ENCODE measurements at places on chromosomes 11 and 22.

GRCh38 chr22:49768077-49768910, 59.4 kb downstream of the BRD1 start:
- no peak for DNase-seq

DNA sequence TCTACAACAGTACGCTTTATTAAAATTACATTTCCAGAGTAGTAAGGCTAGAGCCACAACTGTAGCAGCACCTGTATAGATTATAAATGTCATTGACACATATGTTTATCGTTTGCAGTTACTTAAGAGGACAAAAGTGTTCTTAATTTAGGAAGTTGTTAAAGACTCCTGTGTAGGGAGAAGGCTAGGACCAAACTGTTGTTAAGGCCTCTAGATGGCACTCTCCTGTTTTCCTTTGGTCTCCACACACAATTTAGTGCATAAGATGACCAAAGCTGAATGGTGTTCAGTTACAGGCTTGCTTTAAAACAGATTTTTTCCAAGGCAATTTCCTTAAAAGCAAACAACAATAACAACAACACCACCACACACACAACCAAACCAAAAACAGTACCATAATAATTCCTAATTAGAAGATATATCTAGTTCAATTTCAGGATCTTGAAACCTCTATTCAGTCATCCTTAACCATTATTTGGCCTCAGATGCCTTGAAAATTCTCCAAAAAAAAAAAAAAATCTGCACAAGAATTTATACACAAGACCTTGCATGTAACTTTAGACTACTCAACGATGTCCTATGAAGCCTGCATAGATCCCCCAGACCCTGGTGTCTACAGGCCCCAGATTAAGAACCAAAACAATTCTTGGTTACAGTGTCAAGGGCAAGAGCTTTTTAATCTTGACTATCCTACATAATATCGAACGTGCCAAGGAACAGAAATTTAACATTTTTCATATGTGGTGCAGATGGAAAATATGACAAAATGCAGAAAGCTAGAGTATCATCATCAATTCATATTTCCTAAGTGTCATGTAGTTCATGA, 42.6 kb upstream of the APOA1 start:
- no peak for DNase-seq

- DNase-seq, result no peak
These were observed 48.6 kb upstream of the TMEM45B start for GRCh38 chr11:129766898-129767604.

- no peak for DNase-seq
These were observed 9.1 kb upstream of the TBC1D22A start for GRCh38 chr22:46753360-46753759.

DNA sequence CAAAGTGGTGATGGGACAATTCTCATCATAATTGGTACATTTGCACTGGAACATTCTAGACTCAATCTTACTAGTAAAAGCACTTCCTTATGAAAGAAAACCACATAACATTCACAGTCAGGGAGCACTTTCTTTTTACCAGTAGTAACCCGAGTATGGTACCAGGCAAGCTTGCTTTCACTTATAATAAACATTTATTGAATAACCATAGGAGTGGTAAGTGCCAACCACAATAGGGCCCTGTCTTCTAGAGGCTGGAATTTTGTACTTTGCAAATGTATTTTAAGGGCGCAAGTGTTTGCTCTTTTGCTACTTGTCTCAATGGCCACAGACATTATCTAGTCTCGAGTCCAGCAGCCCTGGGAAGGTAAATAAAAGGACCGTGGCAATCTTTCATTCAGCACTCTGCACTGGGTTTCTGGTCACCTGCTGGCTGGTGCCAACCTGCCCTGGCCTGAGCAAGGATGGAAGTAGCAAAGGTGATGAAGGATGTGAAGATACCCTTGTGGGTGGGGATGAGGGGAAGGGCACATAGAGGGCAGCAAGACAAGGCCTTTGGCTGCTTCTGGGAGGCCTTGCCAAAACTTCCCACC, 24.2 kb downstream of the C22orf31 start:
- DNase-seq, result no peak

GRCh38 chr11:62456630-62457029, 37.8 kb downstream of the SCGB1A1 start:
- no peak for DNase-seq

- DNase-seq, result no peak
These were observed 25.5 kb upstream of the GNB1L start for GRCh38 chr22:19879992-19880785.

GRCh38 chr22:41892721-41893120, 22.2 kb downstream of the SHISA8 start:
- no peak for DNase-seq

DNA sequence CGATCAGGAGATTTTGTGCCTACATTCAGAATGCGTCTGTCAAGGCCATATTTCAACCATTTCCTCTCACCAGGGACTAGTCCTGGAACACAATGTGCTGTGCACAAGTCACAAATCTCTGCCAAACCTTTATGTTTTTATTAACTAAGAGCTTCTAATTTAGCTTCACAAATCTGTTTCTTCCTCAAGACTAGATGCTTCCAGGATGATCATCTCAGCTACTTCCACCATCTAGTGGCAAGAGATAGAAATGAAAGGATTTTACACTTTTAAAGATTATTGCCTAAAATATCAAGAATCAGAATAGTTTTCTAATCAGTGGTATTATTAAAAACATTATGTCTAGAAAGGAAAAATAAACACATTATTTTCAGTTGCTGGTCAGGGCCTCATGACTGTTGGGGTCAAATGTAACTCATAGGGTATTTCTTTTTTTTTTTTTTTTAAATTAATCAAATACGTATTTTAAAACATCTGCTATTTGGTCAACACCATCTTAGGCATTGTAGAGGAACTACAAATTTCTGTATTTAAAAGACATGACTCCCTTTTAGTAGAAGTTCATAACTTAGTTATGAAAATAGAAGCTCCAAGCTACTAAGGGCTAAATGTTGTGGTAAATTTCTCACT, 1102.6 kb downstream of the DLG2 start:
- no peak for DNase-seq

DNA sequence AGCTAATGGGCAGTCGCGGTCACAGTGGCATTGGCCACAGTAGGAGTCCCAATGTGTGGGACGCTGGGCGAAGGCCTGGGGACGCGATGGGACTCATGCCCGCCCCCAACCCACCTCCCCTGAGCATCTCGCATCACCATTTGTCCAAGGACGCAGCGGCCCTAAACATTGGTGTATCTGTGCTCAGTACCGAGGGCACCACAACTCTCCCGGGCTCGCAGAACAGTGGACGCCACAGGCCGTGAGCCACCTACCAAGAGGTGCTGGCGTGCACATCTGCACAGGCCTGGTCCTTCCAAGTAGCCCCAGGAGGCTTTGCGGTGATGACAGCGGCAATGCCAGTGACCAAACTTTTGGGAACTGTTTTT, 27.3 kb downstream of the RRP7A start:
- no peak for DNase-seq

DNA sequence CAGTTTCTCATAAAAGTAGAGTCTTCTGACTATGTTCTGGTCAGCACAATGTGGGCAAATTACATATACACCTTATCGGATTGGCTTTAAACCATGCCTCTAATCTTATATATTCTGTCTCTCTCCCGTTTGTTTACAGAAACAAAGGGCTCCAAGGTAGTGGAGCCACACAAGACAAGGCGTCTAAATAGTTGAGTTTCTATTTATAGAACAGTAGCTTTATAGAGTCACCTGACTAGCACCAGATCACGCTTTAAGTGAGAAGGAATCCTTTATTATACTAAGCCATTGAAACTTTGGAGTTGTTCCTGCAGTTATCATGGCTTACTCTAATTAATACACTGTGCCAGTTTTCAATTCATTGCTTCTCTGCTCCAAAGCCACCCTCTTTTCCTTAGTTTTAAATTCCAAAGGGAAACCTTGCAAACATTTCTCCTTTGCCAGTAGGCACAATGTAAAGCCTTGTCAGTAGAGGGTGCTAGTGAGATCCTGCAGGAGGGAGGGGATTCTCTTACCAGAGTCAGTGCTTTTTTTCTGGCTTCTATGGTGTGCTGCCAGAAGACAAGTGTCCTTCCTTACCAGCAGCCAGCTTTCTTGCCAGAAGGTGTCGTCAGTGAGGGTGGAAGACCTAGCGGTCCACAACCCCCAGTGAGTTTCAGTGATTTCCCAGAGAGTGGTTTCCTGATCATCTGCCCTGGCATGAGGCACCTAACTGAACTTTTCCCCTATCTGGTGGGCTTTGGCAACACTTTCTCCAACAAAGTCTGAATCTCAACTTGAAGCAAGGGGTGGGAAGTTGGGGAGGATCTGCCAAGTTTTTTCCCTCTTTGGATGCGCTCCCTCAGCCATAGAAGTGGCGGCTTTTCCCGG, 71.7 kb downstream of the RAB38 start:
- DNase-seq, result no peak

DNA sequence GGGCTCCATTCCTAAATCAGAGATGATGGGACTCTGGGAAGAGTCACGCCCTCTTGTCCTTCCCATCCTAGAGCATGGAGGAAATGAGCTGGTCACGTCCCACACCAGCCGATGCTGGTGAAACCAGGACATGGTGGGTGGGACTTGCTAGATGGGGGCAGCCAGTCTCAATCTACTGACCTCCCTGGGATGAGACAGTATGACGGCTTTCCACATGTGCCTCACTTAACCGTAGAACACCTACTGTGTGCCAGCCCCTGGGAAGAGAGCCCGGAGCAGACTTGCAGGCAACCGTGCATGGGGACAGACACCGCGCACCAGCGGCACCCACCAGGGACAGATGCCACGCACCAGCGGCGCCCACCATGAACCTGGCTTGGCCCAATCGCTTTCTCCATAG, 3.8 kb downstream of the OSBPL5 start:
- DNase-seq, result no peak

DNA sequence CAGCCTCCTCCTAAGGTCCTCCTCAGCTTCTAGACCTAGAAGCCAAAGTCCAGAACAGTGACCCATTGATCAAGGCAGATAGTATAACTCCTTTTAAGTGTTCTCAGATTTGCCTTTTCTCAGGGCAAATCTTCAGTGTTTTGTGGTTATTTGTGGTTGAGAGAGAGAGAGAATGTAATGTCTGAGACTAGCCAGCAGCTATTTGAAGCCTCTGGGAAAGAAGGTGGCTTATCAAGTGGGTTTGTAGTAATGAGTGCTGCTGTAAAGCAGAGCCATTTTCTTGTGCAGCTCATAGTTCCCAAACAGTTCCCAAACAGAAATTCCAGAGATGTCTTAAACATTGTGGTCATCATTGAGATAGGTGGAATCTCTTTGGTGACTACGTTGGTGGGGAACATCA, 89.5 kb downstream of the RNF169 start:
- DNase-seq, result no peak

DNA sequence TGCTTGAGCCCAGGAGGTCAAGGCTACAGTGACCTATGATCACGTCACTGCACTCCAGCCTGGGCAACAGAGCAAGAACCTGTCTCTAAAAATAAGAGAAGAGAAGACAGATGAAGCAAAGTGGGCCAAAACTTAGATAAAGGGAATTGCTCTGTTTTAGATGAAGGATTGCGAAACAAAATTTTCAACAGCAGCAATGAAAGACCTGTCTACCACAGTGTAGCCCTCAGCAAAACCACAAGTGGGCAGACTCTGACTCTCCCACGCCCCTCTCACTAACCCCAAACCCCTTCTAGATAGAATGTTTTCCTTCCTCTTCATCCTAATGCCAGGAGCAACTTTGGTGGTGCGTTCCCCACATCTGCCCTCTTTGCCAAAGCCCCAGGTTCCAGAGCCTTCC, 105.6 kb upstream of the ALDH3B2 start:
- DNase-seq, result no peak

DNA sequence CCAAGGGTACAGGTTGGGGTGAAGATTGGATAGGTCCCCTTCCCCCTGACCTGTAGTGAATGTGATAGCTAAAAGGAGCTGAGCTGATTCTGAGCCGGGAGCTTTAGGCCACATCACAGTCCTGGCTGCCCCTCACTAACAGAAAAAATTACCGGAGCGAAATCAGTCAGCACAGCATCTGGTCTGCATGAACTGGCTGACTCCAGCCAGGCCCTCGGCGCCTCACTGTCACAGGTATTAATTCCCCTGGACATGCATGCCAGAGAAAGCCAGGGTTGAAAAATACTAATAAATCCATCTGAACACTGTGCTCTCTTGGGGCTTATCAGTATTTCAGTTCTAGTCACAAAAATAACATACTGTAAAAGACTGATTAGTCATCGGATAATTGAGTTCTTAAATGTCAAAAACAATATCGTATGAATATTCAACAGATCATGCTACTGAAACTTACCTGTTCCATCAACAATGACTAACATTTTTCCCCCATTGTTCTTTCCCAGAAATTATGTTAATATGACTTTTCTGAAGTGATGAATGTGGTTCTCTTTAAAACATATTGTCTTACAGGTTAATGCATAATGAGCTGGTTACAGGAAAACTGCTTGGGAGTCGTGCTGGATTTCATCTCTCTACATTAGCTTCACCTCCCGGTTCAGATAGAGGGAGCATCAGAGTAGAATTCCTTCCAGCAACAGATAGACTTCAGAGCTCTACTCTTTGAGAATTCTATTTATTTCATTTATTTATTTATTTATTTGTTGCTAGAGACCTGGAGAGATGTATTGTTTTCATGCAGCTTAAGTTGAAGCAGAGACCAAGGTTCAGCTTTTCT, 387.7 kb downstream of the NXPE2 start:
- DNase-seq, result no peak

- DNase-seq, result no peak
These were observed 19.5 kb downstream of the PANX1 start for GRCh38 chr11:94148189-94148588.

DNA sequence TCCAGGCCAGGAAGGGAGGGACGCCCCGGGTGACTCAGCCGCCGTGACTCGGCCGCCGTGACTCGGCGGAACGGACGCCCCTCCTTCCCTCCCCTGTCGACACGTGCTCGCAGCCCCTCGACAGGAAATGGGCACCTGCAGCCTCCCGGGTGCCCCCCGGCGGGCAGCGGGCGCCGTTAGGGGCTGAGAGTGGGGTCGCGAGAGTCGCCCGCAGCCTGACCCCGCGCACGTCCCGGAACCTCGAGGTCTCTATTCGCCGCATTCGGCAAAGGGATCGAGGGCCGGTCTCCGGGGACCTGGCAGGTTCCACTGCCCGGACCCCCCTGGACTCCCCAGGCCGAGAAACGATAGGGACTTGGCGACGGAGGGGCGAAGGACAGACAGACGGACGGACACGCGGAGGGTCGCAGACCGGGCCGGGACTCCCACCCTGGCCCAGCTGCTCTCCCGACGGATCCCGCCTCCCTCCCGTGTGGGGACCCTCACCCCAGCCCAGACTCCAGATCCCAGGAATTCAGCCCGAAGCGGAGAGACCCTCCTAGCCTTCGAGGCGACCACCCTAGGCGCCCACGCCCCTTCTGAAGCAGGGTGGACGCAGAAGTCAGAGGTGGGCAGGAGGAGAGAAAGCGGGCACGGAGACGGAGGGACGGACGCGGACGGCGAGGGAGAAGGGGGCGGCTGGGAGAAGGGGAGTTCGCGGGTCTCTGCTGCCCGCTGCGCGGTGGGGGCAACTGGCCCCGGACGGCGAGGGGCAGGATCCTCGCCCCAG, 648 bp downstream of the FOSL1 start:
- no peak for DNase-seq

GRCh38 chr11:73999581-74000306, 9.1 kb downstream of the UCP3 start:
- no peak for DNase-seq

All from NCI-H2171 (cell line).